ENCODE measurements at places on chromosomes 3 and 15.

DNA sequence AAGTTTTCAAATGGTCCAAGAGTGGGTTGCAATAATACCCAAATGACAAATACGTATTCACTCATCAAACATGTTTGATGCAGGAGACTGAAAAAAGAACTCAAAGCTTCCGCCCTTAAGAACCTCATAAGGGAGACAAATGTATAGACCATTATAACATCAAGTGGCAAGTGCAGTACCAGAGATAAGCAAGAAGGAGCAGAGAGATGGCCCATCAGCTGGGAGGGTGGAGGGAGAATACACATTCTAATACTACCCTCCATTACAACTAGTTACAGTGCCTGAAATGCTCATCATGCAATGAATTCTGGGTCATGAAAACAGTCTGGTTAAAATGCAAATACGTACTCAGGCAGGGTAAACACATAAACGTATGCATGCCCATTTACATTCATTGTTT lies 304.0 kb downstream of the SHQ1 start:
- no peak for DNase-seq

- no peak for DNase-seq
Measured at GRCh38 chr3:49495023-49495422, 25.0 kb downstream of the DAG1 start.

- DNase-seq = no peak
Measured at GRCh38 chr3:143298380-143298779, 178.8 kb downstream of the CHST2 start.

- DNase-seq = no peak
Measured at GRCh38 chr15:101092156-101092866, 159.5 kb downstream of the CHSY1 start.

- DNase-seq = no peak
Measured at GRCh38 chr3:108251265-108251664, 29.0 kb upstream of the IFT57 start.

DNA sequence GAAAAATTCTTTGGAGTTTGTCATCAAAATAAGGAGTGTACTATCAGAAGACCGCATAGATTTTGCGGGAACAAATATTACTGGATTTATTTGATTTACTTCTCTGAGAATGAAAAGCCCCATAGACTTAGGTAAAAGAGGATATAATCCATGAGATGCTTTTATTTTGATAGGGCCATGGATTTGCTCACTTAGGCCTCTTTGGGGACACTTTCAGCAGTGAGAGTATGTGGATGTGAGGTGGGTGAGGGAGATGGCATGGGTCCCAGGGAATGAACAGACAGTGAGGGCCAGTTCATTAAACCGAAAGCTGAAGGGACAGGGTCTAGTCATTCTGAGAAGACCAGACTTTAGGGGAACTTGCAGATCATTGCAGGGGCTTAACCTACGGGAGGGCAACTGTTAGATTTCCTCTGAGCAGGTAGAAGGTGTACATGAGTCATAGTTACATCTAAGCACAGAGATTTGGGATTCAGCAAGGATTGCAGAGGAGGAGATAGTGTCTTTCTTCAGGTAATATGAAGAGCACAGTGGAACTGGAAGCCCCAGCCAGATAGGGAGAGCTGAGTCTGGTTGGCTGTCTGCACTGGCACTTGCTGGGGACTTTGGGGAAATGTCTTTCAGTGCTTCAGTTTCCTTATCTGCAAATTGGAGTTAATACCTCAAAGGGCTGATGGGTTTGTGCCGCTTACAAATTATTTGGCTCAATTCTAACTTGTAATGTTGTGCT lies 30.8 kb downstream of the SH3GL3 start:
- no peak for DNase-seq

GRCh38 chr3:11640009-11640673 lies 3.6 kb downstream of the VGLL4 start:
- DNase-seq = no peak

DNA sequence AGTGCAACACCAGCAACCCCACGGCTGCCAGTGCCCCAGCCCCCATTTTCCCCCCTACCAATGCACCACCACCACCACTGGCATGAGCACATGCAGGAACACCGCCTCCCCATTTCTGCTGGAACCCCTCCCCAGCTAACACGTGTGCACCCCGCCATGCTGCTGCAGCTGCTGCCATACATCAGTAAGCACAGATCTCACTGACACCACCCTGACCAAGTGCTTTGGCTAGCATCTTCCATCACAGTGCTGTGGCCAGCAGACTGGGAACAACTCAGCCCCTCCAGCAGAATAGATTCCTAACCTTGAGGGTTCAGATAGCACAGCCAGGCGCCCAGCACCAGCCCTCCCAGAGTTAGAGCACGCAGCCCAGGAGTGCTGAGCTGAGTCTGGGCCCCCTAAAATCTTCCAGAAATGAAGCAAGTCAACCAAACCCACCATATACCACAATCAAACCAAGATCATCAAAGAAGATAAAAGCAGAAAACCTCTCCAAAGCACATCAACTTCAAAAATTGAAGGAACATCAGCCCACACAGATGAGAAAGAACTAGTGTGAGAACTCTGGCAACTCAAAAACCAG lies 81.2 kb upstream of the CDV3 start:
- DNase-seq = no peak

- DNase-seq = no peak
Measured at GRCh38 chr15:93050648-93051047, 38.4 kb downstream of the RGMA start.

DNA sequence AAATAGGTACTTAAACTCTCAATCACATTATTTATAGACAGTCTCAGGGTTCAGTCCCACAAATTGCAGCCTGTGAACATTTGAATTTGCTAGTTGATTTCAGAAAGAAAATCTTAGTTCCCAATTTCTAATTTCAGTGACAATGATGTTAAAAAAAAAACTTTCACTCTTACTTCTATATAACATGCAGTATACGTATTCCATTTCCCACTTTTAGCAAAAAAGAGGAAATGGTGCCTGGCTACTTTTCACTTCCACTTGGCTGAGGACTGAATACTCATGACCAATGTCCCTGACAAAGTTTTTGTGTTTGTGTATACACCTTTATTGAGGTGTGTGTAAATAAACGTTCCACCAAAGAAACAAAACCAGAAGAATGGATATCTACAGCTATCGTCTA lies 32.1 kb upstream of the XCR1 start:
- no peak for DNase-seq

GRCh38 chr3:65196663-65197062 lies 508.9 kb upstream of the ADAMTS9 start:
- no peak for DNase-seq

- DNase-seq = no peak
Measured at GRCh38 chr3:138944929-138945708, 1.8 kb downstream of the FOXL2 start.

- no peak for DNase-seq
Measured at GRCh38 chr15:38041576-38041975, 107.1 kb downstream of the TMCO5A start.

DNA sequence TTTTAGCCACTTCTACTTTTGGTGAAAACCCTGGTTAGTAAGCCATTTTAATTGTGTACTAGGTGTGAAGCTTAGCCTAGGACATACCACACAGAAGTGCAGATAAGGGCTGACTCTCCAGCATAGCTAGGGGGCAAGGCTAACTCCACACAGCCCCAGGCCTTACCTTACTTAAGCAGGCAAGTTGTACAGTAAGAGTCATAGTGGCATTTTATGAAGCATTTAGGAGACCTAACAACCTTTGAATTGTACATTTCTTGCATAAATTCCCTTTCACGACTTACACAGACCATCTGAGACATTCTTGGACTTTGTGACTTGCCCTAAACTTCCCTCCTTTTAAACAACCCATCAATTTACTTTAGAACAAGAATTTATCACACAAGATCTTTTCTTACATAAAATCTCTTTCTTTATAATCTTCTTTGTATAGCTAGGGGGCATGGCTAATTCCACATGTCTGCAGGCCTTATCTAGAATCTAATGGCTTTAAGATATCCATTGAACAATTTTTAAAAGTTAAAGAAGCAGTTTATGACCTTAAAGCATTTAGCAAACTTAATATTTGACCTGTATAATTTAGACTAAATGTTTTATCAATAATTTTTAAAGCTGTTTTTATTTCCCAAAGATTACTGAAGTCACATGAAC lies 18.7 kb upstream of the SKIL start:
- no peak for DNase-seq

GRCh38 chr3:102512734-102513504 lies 78.1 kb downstream of the ZPLD1 start:
- DNase-seq = no peak

DNA sequence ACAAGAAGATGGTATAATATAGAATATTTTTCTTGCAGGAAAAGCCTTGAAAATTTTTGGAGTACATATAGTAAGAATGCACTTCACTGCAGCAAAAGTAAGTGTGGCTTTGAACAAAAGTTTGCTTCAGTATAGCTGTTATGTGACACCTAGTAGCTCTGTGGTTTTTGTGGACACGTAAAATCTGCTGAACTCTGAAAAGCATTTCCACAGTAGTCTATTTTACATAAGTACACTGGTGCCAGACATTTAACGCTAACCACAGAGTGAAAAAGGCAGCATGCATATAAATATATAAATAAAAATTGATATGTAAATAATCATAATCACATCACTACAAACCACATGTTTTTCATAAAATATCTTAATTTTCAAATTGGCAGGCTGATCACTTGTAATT lies 39.8 kb downstream of the CGGBP1 start:
- DNase-seq = no peak

DNA sequence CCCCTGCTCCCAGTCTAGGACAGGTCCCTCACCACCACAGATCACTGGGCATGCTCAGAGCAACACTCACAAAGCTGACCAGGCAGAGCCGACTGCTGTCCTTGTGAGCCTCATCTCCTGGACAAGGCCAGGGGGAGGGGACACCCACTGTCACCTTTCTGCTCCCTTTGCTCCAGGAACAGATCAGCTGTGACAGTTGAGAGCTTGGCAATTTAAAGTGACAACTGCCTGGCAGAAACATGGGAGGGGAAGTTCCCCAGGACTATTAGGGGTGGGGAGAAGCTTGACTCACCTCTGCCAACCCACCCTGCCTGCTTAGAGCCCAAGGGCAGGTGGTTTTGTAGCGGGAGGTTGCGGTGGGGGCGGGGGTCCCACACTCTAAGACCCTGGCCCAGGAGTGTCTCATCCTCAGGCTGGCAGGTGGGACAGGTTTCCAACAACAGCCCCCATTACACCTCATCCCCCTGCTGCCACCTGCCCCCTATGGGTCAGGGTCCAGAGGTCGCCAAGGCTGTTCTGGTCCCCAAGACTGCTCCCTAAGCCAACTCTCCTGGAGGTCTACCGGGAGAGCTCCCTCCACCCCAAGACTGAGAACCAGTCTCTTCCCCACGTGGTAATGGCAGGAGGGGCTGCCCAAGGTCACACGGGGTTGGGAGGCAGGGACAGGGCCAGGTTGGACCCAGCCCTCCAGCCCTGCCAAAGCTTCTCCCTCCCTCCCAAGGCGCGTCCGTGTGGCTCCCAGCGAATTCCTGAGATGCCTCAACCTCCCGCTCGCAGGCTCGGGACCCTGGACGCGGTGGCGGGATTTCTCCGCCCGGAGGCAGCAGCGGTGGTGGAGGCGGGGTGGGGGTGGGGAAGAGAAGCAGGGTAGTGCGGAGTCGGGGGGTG lies 80.4 kb downstream of the IQSEC1 start:
- no peak for DNase-seq

DNA sequence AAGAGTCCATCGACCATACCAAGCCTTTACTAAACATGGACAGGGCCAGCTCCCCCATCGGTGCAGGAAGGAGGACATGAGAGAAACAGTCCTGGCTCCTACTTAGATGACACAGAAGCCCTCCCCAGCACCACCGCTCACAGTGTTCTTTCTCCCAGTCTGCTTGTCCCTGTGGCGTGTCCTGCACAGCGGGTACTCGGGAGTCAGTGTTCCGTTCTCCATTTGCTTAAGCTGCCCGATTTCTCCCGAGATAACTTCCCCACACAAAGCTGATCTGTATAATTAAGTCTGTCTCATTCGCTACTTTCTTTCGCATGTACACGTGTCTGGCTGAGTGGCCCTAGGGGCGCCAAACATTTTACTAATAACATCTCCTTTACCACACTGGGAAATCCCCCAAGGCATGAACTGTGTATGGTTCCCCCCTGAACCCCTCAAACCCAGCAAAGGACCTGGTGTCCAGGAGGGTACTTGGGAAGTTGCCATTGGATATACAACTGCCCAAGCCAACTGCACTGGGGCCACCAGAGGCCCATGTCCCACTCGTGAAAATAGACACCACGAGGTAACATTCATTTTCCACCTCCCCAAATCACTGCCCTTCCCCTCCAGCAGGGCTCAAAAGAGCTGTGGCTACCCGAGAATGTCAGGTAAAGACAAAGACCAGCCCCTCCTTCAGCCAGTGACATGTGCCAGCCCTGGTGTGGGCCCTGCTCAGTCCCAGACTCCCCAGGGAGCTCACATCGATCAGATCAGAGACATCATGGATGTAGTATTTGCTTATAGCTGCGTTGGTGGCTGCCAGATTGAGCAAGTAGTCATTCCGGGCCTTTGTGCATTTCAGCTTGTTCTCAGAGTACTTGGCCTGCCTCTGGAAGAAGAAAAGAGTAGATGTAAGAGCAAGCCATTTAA lies 96.5 kb upstream of the RAD18 start:
- DNase-seq = no peak

GRCh38 chr15:99076109-99076508 lies 28.8 kb upstream of the SYNM start:
- DNase-seq = no peak

GRCh38 chr15:77001351-77001750 lies 6.4 kb downstream of the PSTPIP1 start:
- DNase-seq = no peak

GRCh38 chr3:12351145-12351544 lies 62.3 kb downstream of the PPARG start:
- DNase-seq = no peak

- DNase-seq = no peak
Measured at GRCh38 chr3:113070681-113071113, 79.9 kb downstream of the GTPBP8 start.

- DNase-seq = no peak
Measured at GRCh38 chr3:115204475-115204874, 57.4 kb upstream of the ZBTB20 start.

DNA sequence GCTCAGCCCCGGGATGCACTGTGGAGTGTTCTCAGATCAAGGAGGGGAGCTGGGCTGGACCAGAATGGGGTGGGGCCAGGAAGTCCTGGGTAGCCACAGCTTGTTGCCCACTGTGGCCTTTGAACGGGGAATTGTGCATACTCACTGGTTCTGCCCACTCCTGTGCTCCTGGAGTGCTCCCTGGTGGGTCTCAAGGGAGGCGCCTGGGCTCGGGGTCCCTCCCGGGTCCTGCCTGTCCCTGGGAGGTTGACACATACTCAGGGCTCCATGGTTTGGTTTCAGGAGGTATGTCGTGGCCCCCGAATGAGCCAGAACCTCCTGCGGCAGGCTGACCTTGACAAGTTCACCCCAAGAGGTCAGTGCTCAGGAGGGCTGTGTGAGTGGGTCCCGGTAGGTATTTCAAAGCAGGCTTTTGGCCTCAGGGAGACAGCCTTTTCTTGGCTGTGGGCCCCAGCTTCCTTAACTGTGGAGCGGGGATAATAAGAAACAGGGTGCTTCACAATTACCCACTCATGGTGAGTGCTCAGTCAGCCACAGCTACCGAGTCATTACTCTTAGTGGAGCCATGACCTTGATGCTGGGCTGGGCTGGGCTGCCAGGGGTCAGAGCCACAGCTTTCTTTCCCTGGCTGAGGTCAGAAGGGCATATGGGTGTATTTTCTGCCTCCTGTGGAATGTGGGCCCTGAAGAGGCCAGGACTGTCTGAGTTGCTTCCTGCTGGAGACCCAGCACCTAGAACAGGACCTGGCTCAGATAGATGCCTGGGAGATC lies 7.6 kb downstream of the DNAH1 start:
- DNase-seq = no peak

GRCh38 chr15:71278989-71279756 lies 163.9 kb downstream of the THSD4 start:
- no peak for DNase-seq

All from activated CD4-positive, alpha-beta T cell treated with anti-CD3 and anti-CD28 coated beads, Interleukin-2, amount 50 U/mL, for 1 hour (primary cell).